Sigmoid colon (tissue), 7 donors: ENCODE measurements at places on chromosomes 5 and 9. TPM values are rescaled to one million over a fixed set of nuclear protein-coding genes. Genes with fewer than 3 reads are reported as not detected.

DNA sequence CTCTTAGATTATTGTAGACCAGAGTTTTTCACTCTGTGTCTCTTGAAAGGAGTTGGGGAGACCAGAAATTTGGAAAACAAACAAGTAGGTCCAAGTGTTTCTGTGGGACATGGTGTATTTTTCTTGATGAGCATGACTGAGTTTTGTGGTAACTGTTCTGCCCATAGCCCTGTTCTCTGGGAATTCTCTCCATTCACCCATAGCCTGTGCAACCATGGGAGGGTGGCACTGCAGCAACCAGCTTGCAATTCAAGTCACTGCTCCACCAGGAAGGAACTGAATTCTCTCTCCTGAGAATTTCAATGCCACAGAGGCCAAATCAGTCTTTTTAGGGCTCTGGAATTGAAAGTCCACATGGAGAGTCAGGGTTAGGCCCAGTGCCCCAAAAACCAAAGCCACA, 475.3 kb upstream of the TRPC7 start:
- H3K4me1 ChIP-seq, result no peaks in the 10 kb centered on the region
- no peak for DNase-seq
- H3K4me3 ChIP-seq, result no peak overlapping the region
- no peaks in the 10 kb centered on the region for H3K36me3 ChIP-seq
- no peaks in the 10 kb centered on the region for H3K27me3 ChIP-seq
- no peak overlapping the region for H3K27ac ChIP-seq

DNA sequence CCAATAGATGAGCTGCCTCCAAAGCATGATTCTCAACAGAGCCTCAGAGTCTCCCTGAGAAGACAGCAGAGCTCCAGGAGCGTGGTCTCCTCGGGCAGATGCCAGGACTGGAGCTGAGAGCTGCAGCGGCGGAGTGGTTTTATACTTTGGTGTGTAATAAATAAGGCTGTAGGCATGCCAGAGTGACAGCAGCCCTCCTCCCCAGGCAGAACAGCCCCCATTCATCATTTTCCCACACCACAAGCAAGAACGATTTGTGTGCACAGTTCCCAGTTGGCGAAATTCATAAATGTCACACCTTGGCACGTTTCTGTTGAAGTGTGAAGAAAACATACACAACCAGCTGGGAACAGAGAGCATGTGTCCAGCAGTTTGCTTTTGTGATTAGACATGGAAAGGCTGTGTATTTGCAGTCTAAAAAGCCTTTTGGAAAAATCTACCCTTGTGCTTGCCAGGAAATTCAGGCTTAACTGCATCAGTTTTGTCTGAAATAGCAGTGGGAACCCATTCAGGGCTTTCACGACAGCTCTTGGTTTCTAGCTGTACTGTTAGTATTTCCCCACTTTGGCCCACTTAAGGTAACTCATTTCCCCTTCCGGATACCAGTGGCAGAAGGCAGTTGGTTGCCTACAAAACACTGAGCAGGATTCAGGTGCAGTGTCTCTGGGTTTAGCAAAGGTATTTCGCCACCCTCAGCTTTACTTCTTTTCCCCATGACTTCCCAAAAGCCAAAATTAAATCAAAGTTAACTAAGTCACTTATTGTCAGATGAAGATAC, at the start of gene C1QTNF3:
Gene C1QTNF3, minus strand, starts transcription at position 115 of the 778 bp plus-strand sequence. Its CDS starts 88 bp downstream, at position 27.
- H3K36me3 ChIP-seq, result no peaks in the 10 kb centered on the region
- peaks cover 46% of the 10 kb centered on the region for H3K4me1 ChIP-seq
- DNase-seq, result peak; percentile 75
- H3K27me3 ChIP-seq, result no peaks in the 10 kb centered on the region
- peak within 1 kb of the TSS; percentile 61 for H3K27ac ChIP-seq
- H3K4me3 ChIP-seq, result peak within 1 kb of the TSS; percentile 33

DNA sequence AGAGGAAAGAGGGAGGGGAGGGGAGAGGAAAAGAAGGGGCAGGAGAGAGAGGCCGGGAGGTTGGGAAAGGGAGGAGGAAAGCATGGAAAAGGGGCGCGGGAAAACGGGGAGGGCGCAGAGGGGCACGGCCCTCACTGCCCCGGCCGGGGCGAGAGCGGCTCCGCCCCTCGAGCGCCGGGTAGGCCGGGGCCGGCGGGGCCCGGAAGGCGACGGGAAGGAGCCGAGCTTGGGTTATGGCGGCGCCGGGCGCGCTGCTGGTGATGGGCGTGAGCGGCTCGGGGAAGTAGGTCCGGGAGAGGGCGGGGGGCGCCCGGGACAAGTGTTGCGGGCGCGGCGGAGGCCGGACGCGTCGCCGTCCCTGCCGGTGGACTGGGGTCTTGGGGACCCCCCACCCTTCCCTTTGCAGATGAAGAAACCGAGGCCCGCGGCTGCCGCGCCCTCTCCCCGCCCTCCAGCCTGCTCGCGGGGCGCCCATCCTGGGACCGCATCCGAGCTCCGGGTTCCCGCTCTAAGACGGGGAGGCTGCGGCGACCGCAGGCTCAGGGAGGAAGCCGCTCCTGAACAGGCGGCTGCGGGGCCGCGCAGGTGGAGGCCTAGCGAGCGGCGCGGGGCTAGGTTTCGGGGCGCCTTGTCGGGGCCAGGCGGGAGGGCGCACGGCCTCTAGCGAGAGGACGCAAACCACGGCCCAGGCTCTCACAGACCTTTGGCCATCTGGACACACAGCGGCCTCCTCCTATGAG, at the start of gene IDNK:
Gene IDNK, plus strand, starts transcription at position 205 of the 740 bp plus-strand sequence. Its CDS starts 29 bp downstream, at position 234.
- H3K27ac ChIP-seq, result peak within 1 kb of the TSS; percentile 89
- H3K36me3 ChIP-seq, result no peaks in the 10 kb centered on the region
- peak within 1 kb of the TSS; percentile 79 for H3K4me3 ChIP-seq
- no peaks in the 10 kb centered on the region for H3K27me3 ChIP-seq

GRCh38 chr9:29830821-29831220, 2257.5 kb upstream of the C9orf72 start:
- H3K4me1 ChIP-seq, result no peaks in the 10 kb centered on the region
- H3K36me3 ChIP-seq, result no peaks in the 10 kb centered on the region
- no peak overlapping the region for H3K4me3 ChIP-seq

- no peaks in the 10 kb centered on the region for H3K27me3 ChIP-seq
- peaks cover 6% of the 10 kb centered on the region for H3K4me1 ChIP-seq
- H3K27ac ChIP-seq, result no peak overlapping the region
- no peak for DNase-seq
- H3K4me3 ChIP-seq, result no peak overlapping the region
Observed at GRCh38 chr5:78268356-78268755, 26.1 kb downstream of the AP3B1 start.

GRCh38 chr5:150534811-150535210, 26.9 kb downstream of the NDST1 start:
- no peak overlapping the region for H3K4me3 ChIP-seq
- H3K27me3 ChIP-seq, result no peaks in the 10 kb centered on the region
- peaks cover 11% of the 10 kb centered on the region for H3K4me1 ChIP-seq
- peaks cover 50% of the 10 kb centered on the region for H3K36me3 ChIP-seq

DNA sequence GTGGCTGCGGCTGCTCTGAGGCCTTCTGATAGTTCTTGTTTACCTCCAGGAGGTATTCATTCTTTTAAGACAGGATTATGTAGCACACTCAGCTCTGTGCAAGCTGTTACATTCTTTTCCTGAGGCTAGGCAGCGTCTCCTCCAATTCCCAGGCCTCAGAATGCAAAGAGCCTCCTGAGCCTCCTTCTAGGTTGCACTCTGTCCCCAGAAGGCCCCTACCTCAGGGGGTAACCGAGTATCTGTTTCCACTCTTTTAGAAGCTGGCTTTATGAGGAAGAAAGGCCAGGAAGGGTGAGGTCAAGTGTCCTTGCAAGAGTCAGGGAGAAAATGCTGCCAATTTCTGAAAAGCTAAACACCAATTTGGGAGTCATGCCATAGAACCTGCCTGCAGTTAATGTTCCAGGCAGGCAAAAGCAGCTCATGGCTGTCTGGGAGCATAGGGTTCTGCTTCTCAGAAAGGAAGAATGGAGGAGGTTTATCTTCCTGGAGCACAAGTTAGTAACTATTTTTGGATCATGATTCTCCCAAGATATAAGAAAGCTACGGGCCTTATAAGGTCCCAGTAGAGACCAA, 178.9 kb downstream of the SEMA6A start:
- no peak overlapping the region for H3K4me3 ChIP-seq
- peaks cover 28% of the 10 kb centered on the region for H3K4me1 ChIP-seq
- H3K36me3 ChIP-seq, result no peaks in the 10 kb centered on the region
- DNase-seq, result no peak

GRCh38 chr5:44506561-44506960, 117.3 kb upstream of the FGF10 start:
- no peak for DNase-seq
- no peak overlapping the region for H3K27ac ChIP-seq
- H3K4me3 ChIP-seq, result no peak overlapping the region

DNA sequence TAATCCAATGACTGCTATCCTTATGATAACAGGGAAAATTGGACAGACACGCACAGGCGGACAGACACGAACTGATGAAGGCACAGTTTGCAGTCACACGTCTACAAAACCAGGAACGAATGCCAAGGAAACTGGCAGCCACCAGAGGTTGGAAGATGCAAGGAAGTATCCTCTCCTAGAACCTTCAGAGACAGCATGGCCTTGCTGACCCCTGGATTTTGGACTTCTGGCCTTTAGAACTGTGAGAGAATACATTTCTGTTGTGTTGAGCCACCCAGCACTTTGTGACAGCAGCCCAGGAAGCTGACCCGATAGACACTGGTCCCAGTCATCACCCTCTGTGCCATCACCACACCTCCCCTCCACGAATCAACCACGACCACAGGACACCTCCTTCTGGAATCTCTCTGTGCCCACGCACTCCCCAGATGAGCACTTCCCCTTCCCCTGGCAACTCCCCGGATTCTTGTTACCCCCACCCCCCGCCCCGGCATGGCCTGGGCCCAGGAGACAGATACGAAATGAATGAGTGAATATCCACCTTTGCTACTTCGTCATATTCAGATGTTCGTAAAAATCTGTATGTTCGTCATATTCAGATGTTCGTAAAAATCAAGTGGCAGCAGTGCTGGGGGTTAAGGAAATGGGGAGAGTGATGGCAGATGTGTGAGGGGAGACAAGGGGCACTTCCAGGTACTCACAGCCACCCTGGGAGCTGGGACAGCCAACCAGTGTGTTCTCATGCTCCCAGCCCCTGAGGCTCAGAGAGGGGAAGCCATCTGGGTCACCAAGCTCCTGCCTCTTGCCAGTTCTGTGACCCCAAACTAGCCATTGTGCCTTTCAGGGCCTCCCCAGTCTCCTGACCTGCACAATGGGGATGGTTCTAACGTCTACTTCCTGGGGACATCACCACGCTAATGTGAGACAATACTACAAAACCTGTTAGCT, 18.5 kb downstream of the GBGT1 start:
- DNase-seq, result no peak
- no peaks in the 10 kb centered on the region for H3K36me3 ChIP-seq

DNA sequence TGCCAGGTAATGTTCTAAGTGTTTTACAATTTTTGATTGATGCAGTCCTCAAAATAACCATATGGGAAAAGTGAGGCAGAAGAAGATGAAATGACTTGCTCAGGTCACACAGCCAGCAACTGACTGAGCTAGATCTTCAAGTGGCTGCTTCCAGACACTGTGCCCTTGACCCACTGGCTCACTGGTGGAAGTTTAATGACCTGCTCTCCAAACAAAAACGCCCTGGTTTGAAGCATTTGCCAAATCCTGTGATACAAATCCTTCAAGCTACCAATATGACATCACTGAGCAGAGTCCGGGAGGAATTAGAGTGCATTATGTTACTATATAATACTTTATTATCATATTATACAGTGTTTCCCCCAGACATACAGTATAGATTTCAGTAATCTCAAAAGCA, 459.4 kb downstream of the GADD45G start:
- H3K4me3 ChIP-seq, result no peak overlapping the region
- no peaks in the 10 kb centered on the region for H3K27me3 ChIP-seq
- no peak overlapping the region for H3K27ac ChIP-seq

DNA sequence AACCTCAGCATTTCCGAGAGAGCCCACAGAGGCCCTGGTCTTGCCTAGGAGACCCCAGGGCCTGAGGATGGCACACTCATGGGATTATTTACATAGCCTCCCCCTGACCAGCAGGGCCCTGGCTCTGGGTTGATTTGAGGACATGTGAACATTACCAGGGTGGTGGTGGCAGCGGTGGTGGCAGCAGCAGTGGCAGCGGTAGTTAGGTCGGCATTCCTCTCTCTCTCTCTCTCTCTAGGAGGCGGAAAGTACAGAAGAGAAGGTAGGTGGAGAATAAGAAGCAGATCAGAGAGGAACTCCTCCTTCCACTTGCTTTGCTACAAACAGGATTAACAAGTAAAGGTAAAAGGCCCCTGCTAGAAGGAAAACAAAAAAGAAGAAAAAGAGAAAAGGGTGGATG, 39.3 kb downstream of the B4GALT1 start:
- no peak overlapping the region for H3K4me3 ChIP-seq
- H3K4me1 ChIP-seq, result peaks cover 10% of the 10 kb centered on the region

DNA sequence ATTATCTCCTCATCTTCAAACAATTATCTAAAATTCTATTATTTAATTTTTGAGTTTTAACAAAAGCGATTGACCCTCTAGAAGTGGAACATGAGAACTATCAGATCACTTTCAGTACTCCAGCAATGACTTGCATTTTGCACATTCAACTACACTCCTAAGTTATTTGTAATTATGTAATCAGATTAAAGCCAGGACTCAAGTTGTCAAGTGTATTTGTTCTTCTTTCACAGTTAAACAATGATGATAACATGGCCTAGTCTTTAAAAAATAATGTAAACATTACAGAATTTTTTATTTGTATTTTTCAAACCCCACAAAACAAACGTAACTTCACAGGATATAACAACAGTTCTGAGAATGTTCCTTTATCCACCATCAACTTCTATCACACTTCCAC, 2148.9 kb upstream of the ACO1 start:
- H3K4me3 ChIP-seq, result no peak overlapping the region
- H3K27me3 ChIP-seq, result no peaks in the 10 kb centered on the region
- H3K4me1 ChIP-seq, result no peaks in the 10 kb centered on the region
- no peaks in the 10 kb centered on the region for H3K36me3 ChIP-seq
- H3K27ac ChIP-seq, result no peak overlapping the region

GRCh38 chr9:88531920-88532698, 2.9 kb upstream of the NXNL2 start:
- peaks cover 7% of the 10 kb centered on the region for H3K27me3 ChIP-seq
- no peaks in the 10 kb centered on the region for H3K36me3 ChIP-seq
- DNase-seq, result no peak
- no peak overlapping the region for H3K4me3 ChIP-seq

Gene PCDHGC3
- total RNA-seq, result 36.7 TPM

Gene ANKRD18B
- not detected for total RNA-seq

Gene STARD4
- 3.3 TPM for total RNA-seq

Gene NXNL2
- not detected for total RNA-seq

Gene LCP2
- total RNA-seq, result 10.2 TPM

Gene KIF12
- not detected for total RNA-seq

Gene ANXA2R
- total RNA-seq, result 1.8 TPM

Gene COL27A1
- 2.0 TPM for total RNA-seq

Gene RLN1
- not detected for total RNA-seq
